ENCODE measurements at places on chromosomes 2 and 18.

GRCh38 chr18:31356025-31356424 lies 20.6 kb upstream of the DSG4 start:
- DNase-seq = no peak

GRCh38 chr2:216866515-216867095 lies 6.7 kb upstream of the TNP1 start:
- DNase-seq = no peak

GRCh38 chr18:13558124-13558523 lies 168.2 kb downstream of the FAM210A start:
- peak; percentile 73 for DNase-seq

- peak; percentile 27 for DNase-seq
Observed at GRCh38 chr2:222797261-222797660, 63.6 kb upstream of the ACSL3 start.

- DNase-seq = no peak
Observed at GRCh38 chr18:6960656-6961055, 156.9 kb downstream of the LAMA1 start.

- peak; percentile 2 for DNase-seq
Observed at GRCh38 chr2:221166292-221166691, 405.8 kb downstream of the EPHA4 start.

DNA sequence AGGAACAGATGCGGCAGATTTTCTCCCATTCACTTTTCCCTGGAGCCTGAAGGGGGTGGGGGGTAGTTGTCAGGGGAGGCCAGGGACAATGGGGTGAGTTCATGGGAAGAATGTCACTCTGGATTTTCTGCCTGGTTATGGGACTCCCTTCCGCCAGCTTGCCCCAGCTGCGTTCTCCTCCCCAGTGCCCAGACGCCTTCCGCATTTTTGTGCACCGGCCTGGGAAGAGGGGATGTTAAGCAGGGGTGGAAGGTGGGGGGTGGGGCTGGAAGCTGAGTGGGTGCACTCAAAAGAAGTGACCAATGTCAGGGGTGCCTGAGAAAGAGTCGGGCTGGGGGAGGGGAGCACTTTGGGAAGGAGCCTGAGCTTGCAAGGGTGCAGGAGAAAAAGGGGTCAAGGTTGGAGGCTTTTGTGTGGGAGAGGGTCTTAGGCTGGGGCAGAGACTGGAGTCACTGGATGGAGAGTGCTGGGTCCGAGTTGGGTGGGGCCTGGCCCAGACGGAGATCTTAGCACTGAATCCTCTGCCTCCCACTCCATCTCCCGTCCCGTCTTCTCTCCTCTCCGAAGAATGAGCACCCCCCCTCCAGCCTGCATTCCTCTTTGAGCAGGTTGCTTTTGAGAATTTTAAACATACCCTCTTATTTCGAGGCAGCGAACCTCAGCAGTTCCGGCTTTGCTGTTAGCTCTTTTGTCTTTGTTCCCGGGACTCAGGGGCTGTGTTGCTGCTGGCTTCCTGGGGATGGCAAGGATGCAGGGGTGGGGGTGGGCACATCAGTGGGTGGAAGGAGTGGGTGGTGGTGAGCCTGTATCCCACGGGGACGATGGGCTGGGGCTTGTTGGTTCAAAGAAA lies 2.7 kb downstream of the IGFBP2 start:
- no peak for DNase-seq

DNA sequence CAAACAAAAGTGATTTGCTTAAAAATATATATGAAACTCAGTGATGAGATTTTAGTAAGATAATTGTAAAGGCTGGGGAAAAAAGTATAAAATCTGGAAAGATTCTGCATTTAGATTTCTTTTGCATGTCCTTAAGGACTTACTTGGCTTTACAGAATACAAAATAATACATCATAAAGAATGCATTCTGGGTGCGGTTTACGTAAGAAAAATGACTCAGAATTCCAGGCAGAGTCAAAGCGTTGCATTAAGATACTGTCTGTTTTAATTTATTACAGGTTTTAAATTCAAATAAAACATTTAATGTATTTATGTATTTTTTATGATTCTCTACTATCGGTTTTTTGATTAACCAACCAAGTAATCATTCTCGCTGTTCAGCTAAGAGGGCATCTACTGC lies 178.0 kb downstream of the SH3BP4 start:
- no peak for DNase-seq

- no peak for DNase-seq
Observed at GRCh38 chr2:211454679-211455078, 898.3 kb downstream of the CPS1 start.

All from germinal center (tissue), 1 donor.